Stomach (tissue), 19 donors: ENCODE measurements at places on chromosomes 16 and 17. TPM values are rescaled to one million over a fixed set of nuclear protein-coding genes. Genes with fewer than 3 reads are reported as not detected.
A peak's percentile ranks its signal among the peaks of the same experiment; 100 is the strongest.

- peaks cover 57% of the 10 kb centered on the region for H3K4me1 ChIP-seq
- peak; percentile 24 for DNase-seq
- no peaks in the 10 kb centered on the region for H3K27me3 ChIP-seq
These were observed 1.7 kb upstream of the STAT5A start for GRCh38 chr17:42286411-42287221.

DNA sequence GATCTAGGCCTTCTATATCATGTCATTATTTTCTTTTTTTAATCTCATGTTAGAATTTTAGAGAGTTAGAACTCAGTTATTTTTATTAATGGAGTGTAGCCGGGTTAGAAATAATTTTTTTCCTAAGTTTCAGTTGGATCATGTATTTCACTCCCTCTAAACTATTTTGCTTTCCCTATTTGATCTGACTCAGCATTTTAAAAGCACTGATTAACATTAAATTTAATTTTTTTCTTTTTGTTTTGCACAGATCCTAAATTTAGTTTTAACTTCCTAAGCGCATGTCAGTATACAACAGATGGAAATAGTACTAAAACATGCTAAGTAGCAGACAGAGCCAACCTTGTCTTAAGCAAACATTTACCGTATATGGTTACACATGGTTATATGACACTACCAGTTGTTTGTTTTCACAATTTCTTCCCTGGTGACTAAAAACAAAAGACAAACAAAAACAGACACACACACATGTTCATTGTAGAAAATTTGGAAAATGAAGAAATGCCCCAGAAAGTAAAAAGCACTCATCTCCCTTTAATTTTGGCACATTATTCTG, 33.6 kb upstream of the RAB11FIP4 start:
- no peak overlapping the region for H3K27ac ChIP-seq
- no peak for DNase-seq
- no peak overlapping the region for H3K4me3 ChIP-seq
- H3K36me3 ChIP-seq: peaks cover 76% of the 10 kb centered on the region
- peaks cover 6% of the 10 kb centered on the region for H3K4me1 ChIP-seq

GRCh38 chr17:4969551-4970173, 2.0 kb upstream of the SPAG7 start:
- H3K27me3 ChIP-seq: no peaks in the 10 kb centered on the region
- H3K4me1 ChIP-seq: peaks cover 42% of the 10 kb centered on the region
- peaks cover 58% of the 10 kb centered on the region for H3K36me3 ChIP-seq

RAB34 gene
- polyA plus RNA-seq: 70.6 TPM

TMC8 gene
- polyA plus RNA-seq: 1.6 TPM
